ENCODE measurements at places on chromosomes 6 and 20.

DNA sequence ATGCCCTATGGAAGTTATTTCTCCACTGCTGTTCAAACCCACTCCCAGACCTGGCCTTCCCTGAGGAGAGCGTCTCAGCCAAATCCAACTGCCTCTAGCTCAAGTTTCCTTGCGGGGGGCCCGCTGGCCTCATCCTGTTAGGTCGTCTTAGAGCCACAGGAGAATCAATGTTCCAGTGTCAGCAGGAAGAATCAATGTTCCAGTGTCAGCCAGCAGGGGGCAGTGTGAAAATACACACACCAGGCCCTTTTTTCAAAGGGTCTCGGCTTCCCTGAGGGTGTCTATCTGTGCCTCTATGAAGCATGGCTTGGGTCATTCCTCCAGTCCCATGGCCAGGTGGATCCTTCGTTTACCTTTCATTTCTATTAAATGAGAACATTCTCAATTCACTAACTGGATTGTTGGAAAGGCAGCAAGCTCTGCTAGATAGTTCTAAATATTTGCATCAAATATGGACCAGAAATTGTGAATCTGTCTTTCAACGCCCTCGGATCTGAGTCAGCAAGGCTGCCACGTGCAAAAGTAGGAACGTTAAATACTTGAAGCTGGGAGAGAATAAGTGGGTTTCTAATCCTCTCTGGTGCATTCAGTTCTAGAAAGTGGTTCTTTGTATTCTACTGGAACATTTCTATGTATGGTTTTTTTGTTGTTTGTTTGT, 19.2 kb downstream of the PRND start:
- no peak for DNase-seq

DNA sequence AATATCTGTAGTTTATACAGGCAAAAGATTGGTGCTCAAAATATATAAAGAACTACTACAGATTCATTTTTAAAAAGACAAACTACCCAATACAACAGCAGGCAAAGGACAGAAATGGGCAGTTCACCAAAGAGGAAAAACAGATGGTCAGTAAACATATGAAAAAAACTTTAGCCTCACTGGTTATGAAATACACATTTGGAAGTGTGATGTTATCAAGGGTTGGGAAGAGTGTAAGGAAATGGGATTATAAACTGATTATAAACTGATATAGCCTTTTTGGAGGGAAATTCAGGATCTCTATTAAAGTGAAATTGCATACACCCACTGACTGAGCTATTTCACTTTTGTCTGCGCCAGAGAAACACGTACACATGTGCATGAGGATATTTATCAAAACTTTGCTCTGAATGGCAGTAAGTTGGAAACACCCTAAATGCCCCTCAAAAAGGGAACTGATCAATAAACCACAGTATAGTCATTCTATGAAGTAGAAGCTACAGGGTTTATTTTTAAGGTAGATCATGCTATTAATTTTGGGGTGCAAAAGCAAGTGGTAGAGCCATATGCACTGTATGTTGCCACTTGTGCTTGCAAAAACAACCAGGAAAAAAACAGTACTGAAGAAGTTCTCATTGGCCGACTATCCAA, 32.2 kb upstream of the ARFGEF2 start:
- no peak for DNase-seq

DNA sequence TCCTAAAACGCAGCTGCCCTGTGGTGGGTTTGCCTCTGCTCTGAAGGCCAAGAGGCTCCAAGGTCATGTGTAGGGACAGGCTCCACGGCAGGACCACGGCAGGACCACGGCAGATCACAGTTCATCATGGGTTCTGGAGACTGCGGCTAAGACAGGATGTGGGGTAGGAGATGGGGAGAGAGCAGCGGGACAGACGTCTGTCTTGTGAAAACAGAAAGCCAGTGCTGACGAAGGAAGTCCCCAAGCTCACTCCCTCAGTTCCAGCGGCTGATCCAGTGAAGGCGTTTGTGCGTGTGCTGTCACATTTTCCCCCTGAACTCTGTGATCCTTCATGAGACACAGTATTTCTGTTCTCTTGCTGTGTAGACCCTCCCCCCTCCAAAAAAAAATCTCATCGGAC, 67.9 kb upstream of the PTGIS start:
- no peak for DNase-seq

DNA sequence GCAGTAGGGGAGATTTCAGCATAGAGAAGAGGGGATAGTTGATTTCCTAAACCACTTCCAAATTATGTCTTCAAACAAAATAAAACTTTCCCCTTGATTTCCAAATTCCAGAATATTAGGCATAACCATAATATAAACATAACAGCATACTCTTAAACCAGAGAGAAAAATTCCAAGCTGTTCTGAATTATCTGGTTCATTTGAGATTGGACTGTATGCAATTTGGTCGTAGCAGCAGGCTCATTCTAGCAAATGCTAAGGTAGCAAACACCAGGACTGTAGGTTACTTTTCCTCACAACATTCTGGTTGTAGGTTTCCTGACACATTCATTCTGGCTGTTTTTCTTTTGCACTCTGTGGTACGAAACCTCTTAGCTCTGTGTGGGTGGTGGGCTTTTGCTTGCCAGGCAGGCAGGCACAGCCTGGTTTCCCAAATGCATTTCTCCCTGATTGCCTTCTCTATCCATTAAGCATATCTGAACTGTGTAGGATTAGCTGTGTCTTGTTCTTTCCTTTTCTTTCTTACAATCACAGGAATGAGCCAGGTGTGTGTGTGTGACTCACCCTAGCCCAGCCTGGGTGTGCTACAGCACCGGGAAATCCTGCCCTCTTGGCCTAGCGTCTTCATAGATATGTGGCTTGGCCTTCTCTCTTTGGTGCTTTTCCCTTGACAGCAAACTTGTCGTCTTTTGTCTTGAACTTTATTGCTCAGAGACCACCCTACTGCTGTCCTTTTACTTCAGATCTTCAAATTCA, 77.1 kb downstream of the JARID2 start:
- no peak for DNase-seq

DNA sequence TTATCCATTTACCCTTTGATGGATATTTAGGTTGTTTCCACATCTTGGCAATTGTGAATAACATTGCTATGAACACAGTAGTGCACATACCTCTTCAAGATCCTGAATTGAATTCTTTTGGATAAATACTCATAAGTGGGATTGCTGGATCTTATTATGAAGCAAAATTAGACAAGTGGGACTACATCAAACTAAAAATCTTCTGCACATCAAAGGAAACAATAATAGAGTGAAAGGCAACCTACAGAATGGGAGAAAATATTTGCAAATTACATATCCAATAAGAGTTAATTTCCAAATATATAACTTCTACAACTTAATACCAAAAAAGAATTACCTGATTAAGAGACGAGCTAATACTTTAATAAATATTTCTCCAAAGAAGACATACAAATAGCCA, 38.4 kb upstream of the BCAS1 start:
- DNase-seq = no peak

DNA sequence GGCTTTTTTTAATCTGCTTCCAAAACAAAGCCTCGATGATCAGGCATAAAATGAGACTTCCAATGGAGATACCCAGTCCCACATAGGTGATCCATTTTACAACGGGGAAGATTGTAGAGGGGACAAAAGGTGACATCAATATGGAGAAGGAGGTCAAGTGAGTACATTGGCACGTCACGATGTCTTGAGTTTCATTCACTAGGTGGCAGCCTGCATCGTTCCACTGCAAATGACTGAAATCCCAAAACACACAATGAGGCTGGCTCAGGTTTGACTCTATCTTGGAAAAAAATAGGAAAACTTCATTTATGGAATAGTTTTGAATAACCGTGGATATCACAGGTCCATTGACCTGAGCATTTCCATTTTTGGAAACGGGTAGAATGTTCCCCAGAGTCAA, 32.5 kb downstream of the ADGRF1 start:
- no peak for DNase-seq

GRCh38 chr6:71727632-71728294, 158.6 kb upstream of the RIMS1 start:
- DNase-seq = no peak

GRCh38 chr6:50289366-50289765, 239.6 kb upstream of the DEFB112 start:
- no peak for DNase-seq

- DNase-seq = no peak
Measured at GRCh38 chr6:25458485-25458884, 179.3 kb downstream of the CARMIL1 start.

DNA sequence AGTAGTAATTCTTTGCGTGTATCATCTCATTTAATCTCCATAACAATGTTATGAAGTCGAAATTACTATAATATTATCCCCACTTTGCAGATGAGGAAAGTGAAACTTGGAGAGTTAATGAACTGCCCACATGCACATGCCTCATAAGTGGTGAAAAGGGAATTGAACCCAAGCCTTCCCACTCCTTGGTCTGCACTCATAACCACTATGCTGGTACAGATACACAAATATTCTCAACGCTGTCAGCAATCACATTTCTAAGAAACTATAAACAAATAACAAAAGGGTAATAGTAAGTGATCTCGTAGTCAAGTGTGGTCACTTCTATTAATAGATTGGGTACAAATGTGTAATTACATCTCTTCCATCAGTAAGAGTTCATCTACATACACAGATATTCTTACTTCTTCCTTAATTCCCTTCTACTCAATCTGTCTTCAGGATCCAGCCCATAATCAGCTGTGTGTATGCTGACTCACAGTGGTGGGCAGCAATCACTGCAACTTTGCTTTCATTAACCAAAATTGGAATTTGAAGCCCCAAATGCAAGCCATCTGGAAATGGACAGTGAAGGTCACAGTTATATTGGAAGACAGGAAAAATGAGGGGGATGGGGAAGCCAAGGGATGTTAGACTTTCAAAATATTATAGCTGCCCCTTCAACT, 6.6 kb downstream of the PRSS35 start:
- DNase-seq = no peak

DNA sequence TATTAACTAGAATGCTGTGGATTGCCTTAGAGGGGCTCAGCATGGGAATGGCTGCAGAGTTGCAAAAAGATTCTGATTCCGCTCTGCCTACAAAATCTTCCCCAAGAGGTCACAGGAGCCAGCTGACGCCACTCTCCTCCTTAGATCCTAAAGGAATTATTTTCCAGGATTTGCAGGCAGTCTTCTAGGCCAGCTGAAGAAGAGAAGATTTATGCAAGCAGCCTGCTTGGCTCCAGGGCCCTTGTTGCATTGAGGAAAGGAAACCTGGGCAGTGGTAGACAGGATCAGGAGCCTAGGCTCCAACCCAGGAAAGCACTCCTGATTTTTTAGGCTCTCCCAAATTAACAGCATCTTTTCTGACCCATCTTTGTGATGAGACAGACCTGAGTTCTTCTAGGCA, 245.8 kb downstream of the PKHD1 start:
- DNase-seq = no peak

- DNase-seq = peak; percentile 38
Measured at GRCh38 chr20:4130404-4131189, 115.2 kb upstream of the RNF24 start.

DNA sequence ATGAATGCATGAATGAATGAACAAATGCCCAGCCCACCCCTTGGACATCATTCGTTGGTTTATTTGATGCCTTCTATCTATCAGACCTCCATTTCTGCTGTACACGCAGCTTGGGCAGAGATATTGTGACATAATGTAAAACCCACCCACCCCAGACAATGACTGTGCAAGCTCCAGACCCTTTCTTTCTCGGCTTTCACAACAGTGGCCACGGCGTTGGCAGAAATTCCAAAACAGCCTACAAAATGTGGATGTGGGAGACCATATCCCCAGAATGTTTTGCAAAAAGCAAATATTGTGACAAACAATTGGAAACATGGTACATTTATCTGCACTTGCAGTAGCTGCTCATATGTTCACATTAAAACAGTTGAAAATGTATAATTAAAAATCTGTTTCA, 162.0 kb upstream of the MAFB start:
- no peak for DNase-seq

DNA sequence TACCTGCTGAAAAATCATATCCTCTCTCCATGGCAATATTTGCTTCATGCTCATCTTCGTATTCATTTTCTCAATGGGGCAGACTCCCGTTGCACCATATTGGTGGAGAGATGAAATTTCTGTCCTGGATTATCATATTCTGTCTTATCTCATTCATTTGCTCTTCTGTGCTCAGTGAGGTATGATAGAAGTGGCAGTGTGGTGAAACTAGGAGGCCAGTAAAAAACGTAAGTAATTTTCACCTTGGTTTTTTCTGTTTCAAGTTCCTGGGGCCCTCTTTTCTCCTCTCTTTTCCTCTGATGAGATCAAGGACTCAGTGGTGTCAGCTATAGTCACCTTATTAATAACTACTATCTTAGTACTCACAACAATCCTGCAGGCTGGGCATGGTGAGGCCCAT, 182.5 kb upstream of the HDAC2 start:
- DNase-seq = no peak

- DNase-seq = no peak
Measured at GRCh38 chr20:31819083-31819784, at the start of gene MYLK2. TSS of gene MYLK2 (plus strand) at chr20:31819356. CDS start at chr20:31819581, 225 bp downstream.

- peak; percentile 48 for DNase-seq
Measured at GRCh38 chr6:33166811-33167210, 25.5 kb downstream of the COL11A2 start.

Measured in activated naive CD4-positive, alpha-beta T cell treated with anti-CD3 and anti-CD28 coated beads, Interleukin-2, amount 50 U/mL, for 72 hours (primary cell).